ENCODE measurements at places on chromosomes 5 and 9.

GRCh38 chr9:84742261-84742660 lies 72.7 kb downstream of the NTRK2 start:
- DNase-seq: no peak

DNA sequence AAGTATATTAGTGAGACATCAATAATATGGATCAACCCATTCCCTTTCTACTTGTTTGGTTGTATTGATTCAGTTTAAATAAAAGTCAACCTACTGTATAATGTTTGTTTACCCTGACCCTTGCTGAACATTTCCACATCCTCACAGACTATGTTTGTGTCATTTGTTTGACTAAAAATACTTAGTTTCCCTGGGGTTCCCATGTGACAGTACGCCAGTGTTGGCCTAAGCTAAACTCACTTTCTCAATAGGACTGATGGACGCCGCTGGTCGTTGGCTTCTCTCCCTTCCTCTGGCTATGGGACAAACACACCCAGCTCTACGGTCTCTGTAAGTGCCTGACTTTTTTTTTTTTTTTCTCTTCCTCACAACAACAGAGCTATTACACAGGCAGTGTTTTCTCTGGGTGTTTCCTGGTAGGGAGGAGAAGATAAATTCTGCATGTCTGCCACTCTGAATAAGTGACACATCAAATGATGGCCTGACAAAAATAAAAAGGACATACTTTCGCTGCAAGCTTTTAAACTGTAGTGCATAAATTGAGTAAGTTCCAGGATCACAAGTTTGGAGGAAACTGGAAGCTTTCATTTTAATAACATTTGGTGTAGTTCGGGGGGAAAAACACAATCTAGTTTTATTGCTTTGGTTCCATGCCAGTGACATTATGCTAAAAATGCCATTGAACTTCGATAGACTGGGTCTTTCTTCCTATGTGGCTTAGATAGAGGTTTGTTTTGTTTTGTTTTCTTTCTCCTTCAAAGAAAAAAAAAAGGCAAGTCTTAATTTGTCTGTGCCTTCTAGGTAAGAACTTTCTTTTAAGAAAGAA lies 101.0 kb downstream of the CD180 start:
- DNase-seq: peak; percentile 70

- DNase-seq: no peak
These were observed 8.7 kb downstream of the RHOBTB3 start for GRCh38 chr5:95739857-95740256.

- DNase-seq: no peak
These were observed 86.5 kb downstream of the KLHL3 start for GRCh38 chr5:137649228-137649935.

DNA sequence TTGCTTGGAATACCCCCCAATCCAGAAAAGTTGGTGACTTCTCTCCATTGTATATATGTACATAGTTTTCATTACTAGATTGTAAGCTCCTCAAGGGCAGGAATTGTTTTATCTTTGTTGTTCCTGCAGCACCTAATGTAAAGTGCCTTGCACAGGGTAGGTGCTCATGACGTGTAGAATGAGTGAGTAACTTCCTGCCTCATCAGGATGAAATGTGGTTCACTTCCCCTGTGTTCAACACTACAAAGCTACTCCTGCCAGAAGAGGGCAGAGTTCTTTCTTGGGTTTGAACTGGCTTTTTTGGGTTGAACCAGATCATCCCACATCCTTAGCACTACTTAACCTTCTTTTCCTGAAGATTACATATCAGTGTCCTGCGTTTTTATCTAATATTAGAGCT lies 23.9 kb downstream of the GTF3C4 start:
- DNase-seq: no peak

- DNase-seq: peak; percentile 21
These were observed 28.7 kb downstream of the BICD2 start for GRCh38 chr9:92735636-92736562.

DNA sequence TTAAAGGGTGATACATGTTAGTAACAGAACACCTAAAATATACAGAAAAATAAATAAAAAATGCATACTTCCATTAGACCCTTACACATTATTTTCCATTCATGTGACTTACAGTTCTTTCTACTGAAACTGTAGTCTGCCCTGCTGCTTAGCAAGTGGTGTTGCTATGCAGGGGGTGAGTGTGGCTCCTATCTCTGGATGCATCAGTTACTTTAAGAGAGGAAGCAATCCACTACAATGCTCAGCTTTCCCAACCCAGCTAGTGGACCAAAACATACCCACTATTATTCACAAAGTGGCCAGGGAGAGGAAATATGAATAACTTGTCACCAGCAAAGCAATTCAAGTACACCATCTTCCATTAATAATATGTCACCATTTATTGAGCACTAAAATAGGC lies 121.8 kb downstream of the DOCK2 start:
- DNase-seq: no peak

GRCh38 chr5:62395210-62395950 lies 8.3 kb downstream of the DIMT1 start:
- DNase-seq: no peak

DNA sequence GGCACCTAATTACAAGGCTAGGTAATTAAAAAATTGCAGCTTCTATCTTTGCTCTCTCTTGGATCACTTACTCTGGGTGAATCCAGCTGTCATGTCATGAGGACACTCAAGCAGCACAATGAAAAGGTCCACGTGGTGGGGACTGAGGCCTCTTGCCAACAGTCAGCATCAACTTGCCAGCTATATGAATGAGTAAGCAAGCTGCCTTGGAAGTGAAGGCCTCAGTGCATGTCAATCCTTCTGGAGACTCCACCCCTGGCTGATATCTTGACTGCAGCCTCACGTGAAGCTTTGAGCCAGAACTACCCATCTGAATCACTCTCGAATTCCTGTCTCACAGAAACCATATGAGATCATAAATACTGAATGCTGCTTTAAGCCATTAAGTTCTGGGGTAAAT lies 140.5 kb downstream of the SNX18 start:
- DNase-seq: no peak

DNA sequence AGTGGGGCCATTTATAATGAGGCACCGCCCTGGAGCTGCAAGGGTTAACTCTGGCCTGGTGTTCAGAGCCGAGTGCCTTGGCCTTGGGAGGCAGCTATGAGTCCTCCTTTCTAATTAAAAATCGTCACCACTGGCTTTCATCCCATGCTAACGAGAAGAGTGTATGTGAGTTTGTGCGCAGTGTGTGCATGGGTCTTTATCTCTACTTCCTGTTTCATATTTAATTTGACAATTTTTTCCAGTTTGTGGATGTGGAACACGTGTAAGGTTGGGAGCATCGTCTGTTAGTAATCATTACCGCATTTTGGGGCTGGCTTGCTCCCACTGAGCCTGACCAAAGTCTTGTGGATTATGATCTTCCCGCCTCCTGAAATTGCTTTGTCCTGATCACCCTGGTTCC lies 76.4 kb downstream of the NDFIP1 start:
- no peak for DNase-seq

DNA sequence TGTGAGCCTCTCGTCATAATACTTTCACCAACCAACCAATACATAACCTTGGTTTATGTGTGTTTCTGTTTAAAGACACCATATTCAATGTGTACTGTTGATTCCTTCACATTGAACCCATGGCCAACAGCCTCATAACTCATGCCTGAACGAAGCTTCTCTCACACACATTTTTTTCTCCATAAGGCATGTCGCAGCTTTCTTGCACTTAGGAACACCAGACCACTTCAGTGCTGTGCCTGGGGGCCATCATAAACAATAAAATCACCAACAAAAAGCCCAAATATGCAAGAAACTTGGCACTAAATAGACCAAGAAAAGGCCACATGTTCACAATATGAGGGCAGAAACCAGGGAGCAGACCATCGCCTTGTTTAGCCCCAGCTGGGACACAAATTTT lies 192.2 kb downstream of the ROR2 start:
- no peak for DNase-seq

DNA sequence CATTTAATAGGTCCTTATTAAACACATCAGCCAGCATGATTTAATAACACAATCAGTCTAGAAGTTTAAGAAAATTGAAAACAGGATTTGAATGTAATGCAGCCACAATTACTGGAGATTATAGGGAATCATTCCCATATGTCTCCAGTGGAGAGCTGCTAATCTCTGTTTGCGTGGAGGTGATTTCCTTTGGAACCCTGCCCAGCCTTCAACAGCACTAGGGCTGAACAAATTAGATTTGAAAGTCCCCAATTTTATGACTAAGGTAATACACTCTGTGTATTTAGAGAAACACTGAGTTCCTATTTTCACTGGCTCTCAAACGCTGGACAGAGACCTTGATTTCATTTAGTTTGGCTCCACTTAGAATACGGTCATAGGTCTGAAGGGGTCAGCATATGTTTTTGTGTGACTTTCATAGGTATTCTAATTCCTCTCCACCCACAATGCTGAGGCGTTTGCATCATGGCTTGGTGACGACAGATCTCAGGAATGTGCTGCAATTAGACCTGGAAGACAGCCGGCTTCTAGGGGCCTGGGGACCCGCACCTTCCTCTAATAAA lies 508.3 kb downstream of the EBF1 start:
- DNase-seq: no peak

- DNase-seq: no peak
These were observed 295.3 kb upstream of the SLC24A2 start for GRCh38 chr9:20084125-20084524.

DNA sequence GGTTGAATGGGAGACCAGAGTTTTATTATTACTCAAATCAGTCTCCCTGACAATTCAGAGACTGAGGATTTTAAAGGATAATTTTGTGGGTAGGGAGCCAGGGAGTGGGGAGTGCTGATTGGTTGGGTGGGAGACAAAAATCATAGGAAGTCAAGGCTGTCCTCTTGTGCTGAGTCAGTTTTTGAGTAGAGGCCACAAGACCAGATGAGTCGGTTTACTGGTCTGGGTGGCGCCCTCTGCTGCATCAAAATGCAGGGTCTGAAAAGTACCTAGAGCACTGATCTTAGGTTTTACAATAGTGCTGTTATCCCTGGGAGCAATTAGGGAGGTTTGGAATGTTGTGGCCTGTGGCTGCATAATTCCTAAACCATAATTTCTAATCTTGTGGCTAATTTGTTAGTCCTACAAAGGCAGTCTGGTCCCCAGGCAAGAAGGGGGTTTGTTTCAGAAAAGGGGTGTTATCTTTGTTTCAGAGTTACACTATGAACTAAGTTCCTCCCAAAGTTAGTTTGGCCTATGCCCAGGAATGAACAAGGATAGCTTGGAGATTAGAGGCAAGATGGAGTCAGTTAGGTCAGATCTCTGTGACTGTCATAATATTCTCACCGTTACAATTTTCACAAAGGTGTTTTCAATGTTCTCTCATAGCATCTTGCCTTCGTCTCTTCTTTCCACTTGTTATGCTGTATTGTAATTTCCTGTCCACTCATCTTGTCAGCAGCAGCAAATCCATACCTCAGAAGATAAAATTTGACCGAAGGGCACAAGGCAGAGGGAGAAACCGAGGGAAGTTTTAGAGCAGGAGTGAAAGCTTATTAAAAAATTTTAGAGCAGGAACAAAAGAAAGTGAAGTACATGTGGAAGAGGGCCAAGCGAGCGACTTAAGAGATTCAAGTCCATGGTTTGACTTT lies 59.2 kb upstream of the CLINT1 start:
- peak; percentile 78 for DNase-seq

DNA sequence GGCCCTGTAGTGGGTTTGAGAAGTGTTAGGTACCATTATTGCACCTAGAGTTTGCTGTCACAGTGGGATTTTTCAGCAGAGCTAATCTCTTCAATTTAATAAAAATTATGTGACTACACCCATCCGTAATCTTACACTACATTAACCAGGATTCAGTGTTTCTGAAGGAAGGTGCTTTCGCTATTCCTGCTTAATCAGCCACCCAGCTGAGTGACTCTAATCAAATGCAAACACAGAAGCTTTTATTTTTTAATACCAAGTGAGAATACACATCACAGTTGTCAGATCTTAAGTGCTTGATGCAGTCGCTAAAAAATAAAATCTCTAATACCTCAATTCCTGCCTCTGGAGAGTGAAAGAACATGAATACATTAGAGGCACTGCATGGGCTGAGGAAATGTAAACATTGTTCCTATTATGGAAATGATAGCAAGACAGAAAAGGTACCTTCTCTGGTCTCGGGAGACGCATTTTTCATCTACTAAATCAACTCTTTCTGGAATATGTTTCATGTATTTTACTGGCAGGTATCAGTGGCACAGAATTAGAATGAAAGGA lies 125.7 kb downstream of the SEMA6A start:
- no peak for DNase-seq

DNA sequence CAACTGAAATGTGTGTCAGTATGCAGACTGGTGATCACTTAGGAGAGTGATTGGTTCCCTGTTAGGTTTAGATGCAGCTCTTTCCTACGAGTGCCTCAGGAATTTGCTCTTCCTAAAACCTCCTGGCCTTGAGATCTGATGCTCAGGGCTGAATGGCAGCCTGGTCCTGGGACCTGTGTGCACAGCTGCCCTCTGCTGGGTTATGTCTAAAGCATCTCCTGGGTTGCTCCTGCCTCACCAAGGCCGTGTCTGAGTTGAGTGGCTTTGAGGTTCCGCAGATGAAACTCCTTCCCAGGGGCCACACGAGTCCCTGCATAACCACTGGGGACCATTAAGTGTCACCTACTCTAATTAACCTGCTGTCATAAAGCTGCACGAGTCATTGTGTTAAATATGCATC lies 59.5 kb downstream of the MVB12B start:
- DNase-seq: peak; percentile 54

- DNase-seq: no peak
These were observed 117.4 kb downstream of the SSBP2 start for GRCh38 chr5:81633471-81633870.

DNA sequence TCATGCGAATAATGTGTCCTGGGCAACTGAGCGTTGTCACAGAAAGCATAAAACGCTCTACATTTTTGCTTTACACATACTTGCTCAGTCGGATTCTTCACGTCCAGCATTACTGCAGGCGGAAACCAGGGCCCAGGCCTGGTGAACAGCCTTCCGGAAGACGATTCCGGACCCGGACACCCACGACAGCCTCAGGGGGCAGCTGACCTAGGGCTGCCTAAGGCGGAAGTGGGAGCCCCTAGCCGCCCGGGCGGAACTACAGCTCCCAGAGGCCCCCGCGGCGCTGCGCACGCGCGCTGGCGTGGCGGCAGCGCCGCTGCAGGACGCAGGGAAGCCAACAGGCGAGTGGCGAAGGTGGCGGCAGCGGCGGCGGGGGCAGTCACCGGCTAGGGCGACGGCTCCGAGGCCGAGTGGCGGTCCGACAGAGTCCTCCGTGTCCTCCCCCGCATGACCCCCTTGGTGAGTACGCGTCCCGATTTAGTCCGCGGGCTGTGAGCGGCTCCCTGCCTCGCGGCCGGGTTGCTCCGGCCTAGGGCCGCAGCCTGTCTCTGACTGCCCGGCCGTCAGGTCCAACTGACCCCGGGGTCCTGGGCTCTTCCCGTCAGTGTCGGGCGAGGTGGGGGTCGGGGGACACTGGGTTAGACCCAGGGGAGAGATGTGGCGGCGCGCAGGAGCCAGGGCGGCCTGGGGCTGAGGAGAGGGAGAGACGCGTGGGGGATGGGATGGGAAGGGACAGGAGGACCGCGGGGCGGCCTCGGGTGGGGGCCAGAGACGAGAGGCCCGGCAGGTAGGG lies at the start of gene GAPVD1:
Gene GAPVD1 (plus strand): TSS at position 326 of the 793 bp plus-strand sequence. CDS start 37,096 bp downstream, outside the sequence.
- DNase-seq: peak; percentile 89

GRCh38 chr9:127720031-127720864 lies 4.4 kb downstream of the TTC16 start:
- DNase-seq: no peak
